Urinary bladder (tissue), 4 donors: ENCODE measurements at places on chromosomes 4 and X. TPM values are rescaled to one million over a fixed set of nuclear protein-coding genes. Genes with fewer than 3 reads are reported as not detected.

- DNase-seq: no peak
Measured at GRCh38 chr4:128390475-128390996, 102.9 kb upstream of the PGRMC2 start.

DNA sequence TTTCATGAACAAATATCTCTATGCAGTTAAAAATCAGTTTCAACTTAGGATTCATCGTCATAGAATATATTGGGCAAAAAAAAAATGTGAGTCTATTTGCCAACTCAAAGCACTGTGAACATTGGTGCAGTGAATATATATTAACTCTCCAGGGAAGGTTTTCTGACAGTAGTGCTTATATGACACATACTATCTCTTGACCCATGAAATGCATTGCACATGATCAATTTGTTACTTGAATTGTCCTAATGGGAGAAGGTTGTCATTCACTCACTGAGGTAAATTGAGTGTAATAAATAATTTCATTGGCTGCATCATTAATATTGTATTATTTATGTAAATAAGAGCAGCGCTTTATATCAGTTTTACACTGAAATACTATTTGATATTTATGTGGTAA is 2458.5 kb downstream of the ARAP2 start:
- DNase-seq: no peak

- no peak for DNase-seq
Measured at GRCh38 chr4:167117273-167117672, 117.0 kb downstream of the SPOCK3 start.

DNA sequence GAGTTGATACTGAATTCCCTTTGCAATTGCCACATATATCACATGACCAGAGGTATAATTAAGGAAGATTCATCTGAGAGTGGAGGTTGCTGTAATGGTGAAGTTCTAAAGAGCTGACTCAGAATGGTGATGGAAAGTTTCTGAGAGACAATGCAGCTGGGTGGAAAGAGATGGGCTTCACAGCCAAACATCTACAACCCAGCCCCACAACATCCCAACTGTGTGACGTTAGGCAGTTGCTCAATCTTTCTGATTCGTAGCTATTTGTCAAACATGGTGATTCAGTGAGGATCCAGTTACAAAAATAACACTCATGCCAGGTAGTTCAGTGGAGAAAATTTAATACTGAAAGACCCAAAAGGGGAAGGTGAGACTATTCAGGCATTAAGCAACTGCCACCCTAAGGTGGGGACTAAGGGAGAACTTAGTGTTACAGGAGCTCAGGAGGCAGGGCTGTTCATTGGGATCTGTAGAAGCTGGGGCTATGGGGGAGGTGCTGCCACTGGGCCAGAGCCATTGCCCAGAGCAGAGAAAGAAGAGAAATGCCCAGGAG is 6.9 kb upstream of the AFF1 start:
- no peak for DNase-seq

DNA sequence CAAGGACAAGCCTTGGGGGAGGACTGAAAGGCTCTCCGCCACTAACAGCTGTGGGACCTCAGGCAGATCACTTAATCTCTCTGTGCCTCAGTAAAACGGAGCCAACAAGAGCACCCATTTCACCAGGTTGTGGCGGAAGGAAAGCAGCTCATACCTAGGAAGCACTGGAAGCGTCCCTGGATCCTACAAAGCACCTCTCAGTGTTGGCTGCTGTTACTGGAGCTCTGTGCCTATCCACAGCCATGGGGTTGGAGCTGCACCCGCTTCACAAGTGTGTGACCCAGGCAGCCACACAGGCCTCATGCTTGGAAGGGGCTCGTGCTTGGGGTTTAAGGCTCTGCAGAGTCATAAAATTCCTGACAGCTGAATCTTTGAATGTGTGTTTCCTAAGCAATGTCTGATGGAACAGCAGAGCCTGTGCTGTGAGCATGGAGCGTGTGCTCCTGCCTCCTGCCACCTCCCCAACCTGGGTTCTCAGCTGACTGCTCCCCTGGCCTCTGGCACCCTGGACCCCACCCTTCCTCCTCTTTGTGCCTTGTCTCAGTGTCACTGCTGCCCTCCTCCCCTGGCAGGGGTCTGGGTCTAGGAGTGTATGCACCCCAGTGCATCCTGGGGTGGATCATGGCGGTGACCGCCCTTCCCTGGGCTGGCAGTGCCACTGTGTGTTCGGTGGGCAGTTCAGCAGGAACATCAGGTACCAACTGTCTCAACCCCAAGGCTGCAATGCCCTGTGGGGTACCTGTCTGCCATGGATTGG is 14.4 kb upstream of the MAN2B2 start:
- DNase-seq: no peak

DNA sequence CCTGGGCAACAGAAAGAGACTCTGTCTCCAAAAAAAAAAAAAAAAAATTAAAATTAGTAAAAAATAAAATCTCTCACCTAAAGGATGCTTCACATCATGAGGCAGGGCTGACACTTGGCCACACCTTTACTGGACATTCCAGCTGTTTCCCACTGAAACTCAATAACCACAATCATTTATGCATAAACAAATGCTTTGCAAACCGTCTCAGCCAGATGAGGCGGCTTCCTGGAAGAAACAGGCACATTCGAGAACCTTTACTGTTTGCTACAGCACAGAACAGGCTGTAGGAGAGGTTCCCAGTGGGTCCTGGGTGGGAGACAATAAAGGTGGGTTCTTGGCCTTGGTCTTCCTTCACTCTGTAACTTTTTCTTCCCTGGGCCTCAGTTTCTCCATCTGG is 10.9 kb upstream of the TBC1D14 start:
- no peak for DNase-seq

DNA sequence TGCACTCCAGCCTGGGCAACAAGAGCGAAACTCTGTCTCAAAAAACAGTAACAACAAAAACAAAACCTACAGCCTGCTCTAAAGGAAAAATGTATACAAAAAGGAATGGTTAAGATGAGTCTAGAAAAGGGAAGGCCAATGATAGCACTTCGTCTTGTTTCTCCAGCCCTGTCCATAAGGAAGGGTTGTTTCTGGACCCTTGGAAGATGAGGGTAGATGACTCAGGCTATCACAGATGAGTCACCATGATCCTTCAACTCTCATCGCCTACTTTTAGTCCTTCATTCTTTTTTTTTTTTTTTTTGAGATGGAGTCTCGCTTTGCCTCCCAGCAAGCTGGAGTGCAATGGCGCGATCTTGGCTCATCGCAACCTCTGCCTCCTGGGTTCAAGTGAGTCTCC is 8.8 kb downstream of the PLA2G12A start:
- no peak for DNase-seq

GRCh38 chrX:115362334-115363095 is 73.0 kb downstream of the LUZP4 start:
- DNase-seq: no peak

Gene GRIA2
- total RNA-seq: 16.4 TPM

Gene FAM236B
- total RNA-seq: not detected

Gene USP17L5
- total RNA-seq: not detected

Gene CASP3
- total RNA-seq: 42.8 TPM
